ENCODE measurements at places on chromosomes 7 and 10.

GRCh38 chr10:660970-661596, 28.4 kb downstream of the DIP2C start:
- peak; percentile 68 for DNase-seq

DNA sequence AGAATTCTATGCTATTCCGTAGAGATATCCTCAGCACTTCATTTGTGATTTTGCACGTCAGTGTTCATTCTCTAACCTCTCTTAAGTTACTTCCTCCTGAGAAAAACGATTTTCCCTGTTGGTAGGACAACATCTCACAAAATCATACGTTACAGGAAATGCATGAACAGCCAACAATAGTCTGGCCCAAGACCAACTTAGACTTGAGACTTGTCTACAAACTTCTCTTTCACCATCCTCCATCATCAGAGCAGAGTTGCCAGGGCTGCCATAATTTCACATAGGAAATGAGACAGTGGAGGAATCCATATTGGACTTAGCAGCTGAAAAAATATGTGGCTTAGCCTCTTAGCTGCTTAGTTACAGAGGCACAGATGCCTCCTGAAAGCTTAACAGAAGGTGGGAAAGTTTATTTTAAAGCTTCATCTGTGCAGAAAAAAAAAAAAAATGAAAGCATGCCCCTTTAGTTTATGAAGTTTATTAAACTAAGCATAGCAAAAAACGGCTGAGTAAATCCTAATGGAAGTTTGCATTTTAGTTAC, 222.5 kb upstream of the CACNA2D1 start:
- DNase-seq: no peak

- DNase-seq: peak; percentile 67
These were observed 38.4 kb upstream of the PLXNA4 start for GRCh38 chr7:132614428-132615318.

DNA sequence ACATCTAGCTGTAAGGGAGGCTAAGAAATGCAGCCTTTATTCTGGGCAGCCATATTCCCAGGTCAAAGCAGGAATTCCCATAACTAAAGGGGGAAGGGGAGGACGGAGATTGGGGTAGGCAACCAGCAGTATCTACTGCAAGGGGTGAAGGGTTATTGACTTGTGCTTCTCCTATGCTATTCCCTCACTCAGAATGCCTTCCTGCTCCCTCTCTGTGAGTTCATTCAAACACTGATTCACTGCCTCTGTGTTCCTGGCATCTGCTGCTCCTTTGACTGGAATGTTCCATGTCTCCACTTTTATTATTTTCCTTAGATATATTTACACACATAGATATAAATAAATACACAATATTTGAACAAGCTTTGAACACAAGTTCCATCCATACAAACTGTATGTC, 11.1 kb downstream of the HTR7 start:
- DNase-seq: no peak

DNA sequence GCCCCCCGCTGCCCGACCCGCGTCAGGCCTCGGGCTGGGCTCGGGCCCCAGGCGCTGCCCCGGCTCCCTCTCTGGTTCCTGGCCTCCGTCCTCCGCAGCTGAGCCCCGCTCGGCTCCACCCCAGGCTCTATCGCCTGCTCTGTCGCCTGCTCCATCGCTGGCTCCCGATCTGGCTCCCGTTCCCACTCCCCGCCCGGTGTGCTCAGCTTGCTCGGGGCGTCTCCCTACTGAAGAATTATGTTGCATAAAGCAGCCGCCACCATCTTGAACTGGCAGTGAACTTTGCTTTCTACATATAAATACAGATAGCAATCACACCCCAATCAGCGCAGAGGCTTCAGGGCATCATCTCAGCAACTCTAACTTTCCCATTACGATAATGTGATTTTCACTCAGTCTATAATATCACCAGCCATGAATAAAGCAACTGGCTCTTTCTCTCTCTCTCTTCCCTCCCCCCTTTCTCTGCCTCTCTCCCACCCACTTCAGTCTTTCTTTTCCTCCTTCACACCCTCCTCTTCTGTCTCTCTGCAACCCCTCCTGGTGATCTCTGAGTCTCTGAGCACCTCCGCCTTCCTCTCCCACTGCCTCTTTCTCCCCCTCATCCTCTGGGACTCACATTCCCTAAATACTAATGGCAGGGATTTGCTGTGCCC, 43.3 kb upstream of the BTRC start:
- no peak for DNase-seq

DNA sequence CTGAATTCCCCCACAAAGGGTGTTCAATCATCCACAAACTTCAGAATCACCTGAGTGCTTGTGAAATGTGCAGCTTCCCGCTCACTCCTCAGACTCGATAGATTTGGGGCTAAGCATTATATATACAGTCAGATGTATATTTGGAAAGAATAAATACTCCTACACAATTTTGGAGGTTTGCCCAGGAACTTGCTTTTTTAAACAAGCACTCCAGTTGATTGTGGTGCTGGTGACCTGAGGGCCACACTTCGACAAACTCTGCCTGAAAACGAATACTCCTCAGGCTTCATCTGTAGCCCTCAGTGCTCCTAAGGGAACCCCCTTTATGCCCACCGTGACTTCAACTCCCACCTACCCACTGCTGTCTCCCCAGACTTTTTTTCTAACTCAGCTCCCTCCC, 211.6 kb downstream of the INHBA start:
- DNase-seq: no peak

DNA sequence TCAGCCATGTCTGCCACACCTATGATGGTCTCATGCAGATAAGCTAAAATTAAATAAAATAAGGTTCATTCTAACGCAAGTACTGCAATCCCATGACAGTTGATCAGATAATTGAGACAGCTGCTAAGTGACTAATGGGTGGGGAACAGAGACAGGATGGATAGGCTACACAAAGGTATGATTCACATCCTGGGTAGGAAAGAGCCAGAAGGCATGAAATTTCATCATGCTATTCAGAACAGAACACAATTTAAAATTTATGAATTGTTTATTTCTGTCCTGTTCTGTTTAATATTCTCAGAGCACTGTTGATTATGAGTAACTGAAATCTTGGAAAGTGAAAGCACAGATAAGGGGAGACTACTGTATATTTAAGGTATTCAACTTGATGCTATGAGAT, 381.8 kb upstream of the SORCS1 start:
- no peak for DNase-seq

DNA sequence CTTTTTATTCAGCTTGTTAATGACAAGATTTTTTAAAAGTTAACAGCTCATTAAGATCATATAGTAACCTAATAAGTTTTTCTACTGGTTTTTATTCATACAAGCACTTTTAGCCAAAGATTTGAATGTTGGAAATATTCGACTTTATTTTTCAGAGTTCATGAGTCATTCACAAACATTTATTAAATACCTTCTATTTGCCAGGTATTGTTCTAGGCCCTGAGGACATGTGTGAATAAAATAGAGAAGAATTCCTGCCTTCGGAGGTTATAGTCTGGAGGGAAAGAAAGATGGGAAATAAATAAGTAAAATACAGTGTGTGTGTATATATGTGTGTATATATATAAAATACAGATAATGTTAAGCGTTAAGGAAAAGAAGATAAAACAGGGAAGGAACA, 31.5 kb downstream of the BTAF1 start:
- no peak for DNase-seq

GRCh38 chr10:18224626-18225445, 84.6 kb downstream of the CACNB2 start:
- peak; percentile 78 for DNase-seq
